ENCODE measurements at places on chromosomes 7 and 10.

GRCh38 chr7:188727-189500 lies 3.5 kb upstream of the FAM20C start:
- DNase-seq = no peak

- DNase-seq = no peak
These were observed 24.7 kb downstream of the VIPR2 start for GRCh38 chr7:159119851-159120539.

DNA sequence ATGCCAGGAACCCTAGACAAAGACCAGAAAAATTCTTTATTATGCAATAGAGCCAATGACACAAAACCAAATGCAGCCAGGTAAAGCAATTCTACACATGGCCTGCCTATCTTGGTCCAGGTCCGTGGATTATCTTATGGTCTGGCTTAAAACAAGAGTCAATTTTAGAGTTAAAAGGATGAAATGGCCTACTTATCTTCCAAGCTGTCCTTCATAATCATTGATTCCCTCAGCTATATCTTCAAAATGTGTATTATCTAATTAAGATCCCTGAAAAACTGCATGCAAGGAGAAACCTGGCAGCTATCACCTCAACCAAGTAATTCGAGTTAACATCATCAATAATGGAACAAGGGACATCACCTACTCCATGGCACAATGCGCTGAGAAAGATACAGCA lies 479.4 kb upstream of the NRP1 start:
- no peak for DNase-seq

DNA sequence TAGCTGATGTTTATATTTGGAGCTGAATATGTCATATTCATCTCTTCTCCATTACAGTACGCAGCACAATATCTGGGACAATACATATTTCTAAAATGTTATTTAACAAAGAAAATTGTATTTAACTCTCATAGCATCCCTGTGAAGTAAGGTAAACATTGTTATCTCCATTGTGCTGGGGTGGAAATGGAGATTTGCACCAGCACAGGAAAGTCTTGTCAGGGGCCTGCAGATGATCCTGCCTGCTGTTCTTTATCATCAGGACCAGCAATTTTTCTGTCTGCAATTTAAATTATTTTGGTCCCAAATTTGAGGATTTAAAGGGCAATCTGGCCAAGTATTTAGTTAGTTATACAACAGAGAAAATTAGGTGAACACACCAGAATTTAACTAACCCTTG lies 144.4 kb downstream of the CPED1 start:
- no peak for DNase-seq

DNA sequence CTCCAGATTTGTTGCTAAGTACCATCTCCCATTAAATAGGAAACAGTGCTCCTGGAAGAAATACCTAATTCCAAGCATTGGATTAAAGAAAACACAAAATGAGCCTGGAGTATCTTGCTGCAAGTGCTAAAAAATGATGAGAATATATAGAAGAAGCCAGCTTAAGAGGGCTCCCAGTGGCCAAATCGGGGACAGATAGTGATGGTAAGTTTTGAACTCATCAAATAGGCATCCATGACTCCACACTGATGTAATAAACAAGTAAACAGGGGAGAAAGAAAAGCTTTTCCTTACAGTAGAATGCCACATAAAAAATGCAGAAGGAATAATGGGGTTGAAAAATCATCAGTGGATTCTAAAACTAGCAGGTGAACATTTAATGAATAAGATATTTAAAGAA lies 72.4 kb downstream of the CTTNBP2 start:
- no peak for DNase-seq

GRCh38 chr7:89028319-89028718 lies 232.8 kb upstream of the TEX47 start:
- no peak for DNase-seq

- no peak for DNase-seq
These were observed 9.7 kb downstream of the IFIT3 start for GRCh38 chr10:89337484-89337883.

DNA sequence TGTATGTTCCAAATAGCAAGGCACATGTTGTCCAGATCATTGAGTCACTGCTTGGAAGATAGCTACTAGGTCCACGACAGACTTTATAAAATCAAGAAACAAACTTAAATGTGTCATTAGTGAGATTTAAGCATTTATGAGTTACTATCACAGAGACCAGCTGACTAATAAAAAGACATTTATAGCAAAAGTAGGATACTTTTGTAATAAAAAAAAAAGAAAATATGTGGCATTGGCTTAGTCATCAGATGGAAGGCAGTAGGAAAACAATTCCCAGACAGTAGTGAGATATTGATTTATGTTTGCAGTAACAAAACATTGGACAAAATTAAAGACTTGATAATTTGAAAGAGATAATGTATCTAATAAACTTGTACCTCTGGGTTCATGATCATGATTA lies 881.0 kb upstream of the LRRN3 start:
- no peak for DNase-seq

DNA sequence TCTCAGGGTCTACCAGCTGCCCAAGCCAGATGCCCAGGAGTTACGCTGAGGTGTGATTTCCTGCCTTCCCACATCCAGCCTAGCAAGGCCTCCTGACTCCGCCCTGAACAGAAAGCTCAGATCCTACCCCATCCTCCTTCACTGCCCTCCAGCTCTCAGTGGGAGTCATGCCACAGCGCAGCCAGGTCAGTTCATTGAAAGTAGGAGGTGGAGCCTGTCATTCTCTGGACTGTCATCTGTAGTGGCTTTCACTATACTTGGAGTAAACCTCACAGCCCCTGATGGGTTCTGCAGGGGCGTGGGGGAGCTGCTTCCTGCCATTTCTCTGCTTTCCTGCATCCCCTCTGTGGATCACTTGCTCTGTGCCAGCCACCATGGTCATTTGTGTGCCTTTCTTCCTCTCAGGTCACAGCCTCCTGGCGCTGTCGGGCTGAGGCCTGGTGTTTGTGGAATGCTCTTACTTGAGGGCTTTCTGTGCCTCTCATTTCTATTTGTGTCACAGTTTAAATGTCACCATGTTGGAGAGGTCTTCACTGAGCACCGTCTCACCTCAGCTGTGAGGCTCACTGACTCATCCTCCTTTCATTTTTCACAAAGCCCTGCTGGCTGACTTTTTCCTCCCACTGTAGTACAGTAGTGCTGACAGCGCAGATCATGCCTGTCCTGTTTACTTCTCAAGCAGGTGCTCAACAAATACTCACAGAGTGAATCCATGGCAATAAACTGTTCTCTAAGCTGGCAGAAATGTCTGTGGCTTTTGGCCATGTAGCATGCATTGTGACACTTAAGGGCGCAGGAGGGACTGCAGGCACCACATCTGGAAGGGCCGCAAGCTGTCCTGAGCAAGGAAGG lies 61.0 kb upstream of the TMEM248 start:
- no peak for DNase-seq

DNA sequence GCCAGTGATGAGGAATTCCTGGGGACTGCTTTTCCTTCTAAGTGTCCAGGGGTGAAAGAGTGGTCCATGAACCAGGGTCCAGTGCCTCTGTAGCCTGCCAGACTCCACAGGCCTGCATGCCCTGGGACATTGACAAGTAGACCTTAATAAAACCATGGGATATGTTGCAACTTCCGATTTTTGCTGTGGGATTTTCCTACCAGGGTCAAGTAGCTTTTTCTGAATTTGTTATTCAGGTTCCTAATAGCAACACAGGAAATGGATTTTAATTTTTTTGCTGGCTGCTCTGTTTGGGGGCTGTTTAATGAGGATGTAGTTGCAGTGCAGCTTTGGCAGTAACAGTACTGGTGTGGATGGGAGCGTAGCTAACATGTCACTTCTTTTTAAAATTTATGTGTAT lies 42.1 kb downstream of the WBP1L start:
- DNase-seq = peak; percentile 27

GRCh38 chr10:26156019-26156418 lies 60.6 kb upstream of the GAD2 start:
- DNase-seq = no peak

- no peak for DNase-seq
These were observed 1231.6 kb upstream of the CELF2 start for GRCh38 chr10:9786101-9786500.
